ENCODE measurements at places on chromosomes 3 and 15. TPM values are rescaled to one million over a fixed set of nuclear protein-coding genes. Genes with fewer than 3 reads are reported as not detected.

CFAP44 gene
- total RNA-seq: 4.0 TPM

ADGRG7 gene
- total RNA-seq: not detected

VGLL3 gene
- total RNA-seq: 1.4 TPM

DNA sequence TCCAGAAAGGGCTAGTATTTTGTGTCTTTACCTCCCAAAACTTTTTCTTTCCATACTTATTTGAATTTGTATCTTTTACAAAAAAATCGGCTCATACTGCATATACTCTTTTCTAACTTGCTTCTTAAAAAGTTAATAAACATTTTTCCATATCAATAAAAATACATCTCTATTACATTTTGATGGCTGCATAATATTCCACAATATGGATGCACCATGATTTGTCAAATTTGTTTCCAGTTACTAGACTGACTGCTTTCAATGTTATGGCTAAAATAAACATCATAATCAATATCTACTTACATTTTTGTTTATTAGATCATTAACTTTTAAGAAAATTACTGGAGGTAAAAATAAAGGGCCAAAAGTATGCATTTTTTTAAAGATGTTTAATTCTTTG is 121.7 kb downstream of the MEIS2 start:
- DNase-seq: no peak

GRCh38 chr3:59867185-59868002 is 817.6 kb upstream of the CFAP20DC start:
- no peak for DNase-seq

GRCh38 chr15:29105151-29105854 is 164.3 kb downstream of the NSMCE3 start:
- DNase-seq: no peak

GRCh38 chr3:65449841-65450428 is 588.8 kb downstream of the MAGI1 start:
- DNase-seq: no peak

DNA sequence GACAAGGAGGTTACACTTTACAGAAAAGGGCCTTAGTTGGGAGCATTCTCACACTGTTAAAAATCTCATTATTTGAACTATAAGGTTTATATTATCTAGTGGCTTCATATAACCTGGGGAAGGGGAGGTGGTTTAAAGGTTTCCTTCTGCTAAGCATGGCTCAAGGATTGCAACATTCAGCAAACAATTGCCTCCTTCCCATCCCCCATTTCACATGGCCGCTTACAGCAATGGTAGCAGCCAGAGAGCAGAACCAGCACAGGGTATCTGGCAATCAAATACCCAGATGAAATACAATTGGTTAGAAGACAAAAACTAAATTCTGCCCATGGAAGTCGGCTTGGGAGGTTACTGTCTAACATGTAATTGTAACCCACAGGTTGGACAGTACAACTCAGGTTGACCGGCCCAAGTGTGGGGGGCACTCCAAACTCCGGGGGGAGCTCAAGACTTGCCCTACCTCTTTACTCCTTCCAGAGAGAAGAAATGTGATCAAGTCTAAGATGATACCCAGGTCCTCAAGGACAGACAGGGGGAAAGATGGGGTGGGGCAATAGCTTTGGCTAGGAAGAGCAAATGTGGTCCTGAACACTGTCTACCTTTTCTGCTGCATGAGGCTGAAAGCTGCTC is 15.5 kb downstream of the ETV5 start:
- no peak for DNase-seq

- no peak for DNase-seq
Observed at GRCh38 chr3:12841970-12842328, 584 bp upstream of the RPL32 start.

- DNase-seq: no peak
Observed at GRCh38 chr3:4505688-4506558, 12.8 kb downstream of the ITPR1 start.
